Urinary bladder (tissue), 4 donors: ENCODE measurements at places on chromosomes 7 and 10. TPM values are rescaled to one million over a fixed set of nuclear protein-coding genes. Genes with fewer than 3 reads are reported as not detected.

DNA sequence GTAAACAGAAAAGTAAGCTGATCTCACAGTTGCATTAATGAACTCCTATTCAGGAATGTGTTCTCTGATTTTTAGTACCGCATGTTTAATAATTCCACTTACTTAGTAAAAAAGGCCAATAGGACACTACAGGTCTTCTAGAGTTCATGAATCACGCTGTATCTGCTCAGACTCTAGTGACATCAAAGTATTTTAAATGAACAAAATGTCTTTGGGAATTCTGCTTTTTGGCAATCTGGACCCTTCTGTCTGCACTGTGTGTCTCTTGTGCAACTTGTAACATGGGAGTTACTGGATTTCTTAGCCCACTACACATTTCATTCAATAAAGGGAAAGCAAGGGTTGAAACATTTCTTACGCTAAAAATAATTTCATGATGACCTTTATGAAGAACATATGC lies 50.2 kb downstream of the RABGEF1 start:
- no peak for DNase-seq

- DNase-seq, result no peak
Measured at GRCh38 chr10:126928274-126928673, 23.0 kb downstream of the DOCK1 start.

GRCh38 chr7:105196473-105196872 lies 182.5 kb downstream of the KMT2E start:
- no peak for DNase-seq

DOCK1 gene
- total RNA-seq, result 132 TPM

DNA sequence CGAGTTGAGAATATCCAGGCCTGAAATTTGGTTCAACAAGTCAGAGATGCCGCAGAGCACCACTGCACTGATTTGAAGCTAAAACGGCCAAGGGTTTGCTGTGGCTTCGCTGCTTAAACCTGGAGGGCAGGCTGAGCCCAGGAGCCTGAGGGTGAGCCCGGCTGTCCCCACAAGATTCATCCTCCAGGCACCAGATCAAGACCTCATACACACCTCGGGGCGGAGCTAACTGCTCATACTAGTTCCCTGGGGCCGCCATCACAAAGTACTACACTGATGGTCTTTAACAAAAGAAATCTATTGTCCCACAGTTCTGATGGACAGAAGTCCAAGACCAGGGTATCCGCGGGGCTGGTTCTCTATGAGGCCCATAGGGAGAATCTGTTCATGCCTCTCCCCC lies 16.9 kb upstream of the TRIM56 start:
- no peak for DNase-seq

CCDC3 gene
- total RNA-seq, result 22.5 TPM

DNA sequence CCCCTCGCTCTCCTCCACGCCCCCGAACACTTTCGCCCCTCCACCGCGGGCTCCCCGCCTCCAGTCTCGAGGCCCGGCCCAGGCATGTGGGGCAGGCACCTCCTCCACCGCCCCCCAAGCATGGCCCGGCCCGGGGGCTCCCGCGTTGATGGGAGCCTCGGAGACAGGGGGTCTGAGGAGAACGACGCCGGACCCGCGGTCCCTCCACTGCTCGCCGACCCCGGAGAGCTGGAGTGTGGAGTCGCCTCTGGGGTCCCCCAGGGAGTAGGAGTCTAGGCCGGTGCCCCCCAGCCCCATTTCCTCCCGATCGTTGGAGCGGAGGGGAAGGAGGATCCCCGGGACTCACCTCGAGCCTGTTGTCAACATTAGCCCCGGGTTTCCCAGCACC lies 206 bp downstream of the UPF2 start:
- no peak for DNase-seq

DNA sequence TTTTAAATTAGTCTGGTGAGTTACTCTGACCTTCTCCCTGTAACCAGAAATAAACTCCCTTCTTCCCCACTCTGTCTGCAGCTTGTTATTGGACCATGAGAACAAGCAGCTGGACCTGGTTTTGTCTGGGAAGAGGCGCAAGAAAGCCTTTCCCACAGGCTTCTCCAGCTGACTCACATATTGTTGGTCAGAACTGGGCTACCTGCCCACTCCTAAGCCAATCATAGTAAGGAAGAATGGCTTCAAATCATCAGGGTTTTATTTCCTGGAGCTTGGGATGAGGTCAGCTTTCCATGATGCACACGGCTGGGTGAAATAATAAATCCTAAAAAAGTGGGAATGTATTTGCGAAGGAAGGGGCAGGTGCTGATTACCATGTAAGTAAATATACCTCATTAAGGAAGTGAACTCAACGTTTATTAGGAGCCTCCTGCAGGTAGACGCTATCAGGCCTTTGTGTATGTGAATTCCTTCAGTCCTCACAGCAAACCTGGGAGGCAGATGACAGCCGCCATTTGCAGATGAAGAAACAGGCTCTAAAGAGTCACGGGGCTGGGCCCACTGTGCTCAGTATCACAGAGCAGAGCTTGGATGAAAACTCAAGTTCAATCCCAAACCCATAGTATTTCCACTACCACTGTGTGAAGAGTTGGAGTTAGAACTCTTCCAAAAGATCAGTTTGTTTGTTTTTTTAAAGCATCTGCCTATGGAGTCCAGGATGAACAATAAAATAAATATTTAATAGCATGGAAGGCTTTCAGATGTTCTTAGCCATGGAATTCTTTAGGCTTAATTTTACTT lies 32.8 kb downstream of the IL15RA start:
- peak; percentile 89 for DNase-seq

DNA sequence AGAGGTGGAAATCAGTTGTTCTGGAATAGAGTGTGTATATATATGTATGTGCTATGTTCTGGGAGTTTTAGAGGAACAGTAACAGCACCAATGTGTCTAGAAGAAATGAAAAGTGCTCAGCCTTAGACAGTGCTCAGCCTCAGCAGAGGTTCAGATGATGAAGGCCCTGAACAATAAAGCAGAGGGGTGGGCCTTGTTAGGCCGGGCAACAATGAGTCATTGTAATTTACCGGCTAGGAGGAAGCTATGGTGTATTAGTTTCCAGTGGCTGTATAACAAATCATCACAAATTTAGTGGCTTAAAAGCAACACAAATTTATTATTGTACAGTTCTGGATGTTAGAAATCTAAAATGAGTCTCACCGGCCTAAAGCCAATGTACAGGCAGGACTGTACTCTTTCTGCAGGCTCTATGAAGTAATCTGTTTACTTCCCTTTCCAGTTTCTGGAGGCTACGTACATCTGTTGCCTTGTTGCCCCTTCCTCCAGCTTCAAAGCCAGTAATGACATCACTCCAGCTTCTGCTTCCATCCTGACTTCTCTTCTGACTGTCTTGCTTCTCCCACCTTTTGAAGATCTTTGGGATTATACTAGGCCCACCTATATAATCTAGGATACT lies 84.6 kb downstream of the CH25H start:
- DNase-seq, result no peak

DNA sequence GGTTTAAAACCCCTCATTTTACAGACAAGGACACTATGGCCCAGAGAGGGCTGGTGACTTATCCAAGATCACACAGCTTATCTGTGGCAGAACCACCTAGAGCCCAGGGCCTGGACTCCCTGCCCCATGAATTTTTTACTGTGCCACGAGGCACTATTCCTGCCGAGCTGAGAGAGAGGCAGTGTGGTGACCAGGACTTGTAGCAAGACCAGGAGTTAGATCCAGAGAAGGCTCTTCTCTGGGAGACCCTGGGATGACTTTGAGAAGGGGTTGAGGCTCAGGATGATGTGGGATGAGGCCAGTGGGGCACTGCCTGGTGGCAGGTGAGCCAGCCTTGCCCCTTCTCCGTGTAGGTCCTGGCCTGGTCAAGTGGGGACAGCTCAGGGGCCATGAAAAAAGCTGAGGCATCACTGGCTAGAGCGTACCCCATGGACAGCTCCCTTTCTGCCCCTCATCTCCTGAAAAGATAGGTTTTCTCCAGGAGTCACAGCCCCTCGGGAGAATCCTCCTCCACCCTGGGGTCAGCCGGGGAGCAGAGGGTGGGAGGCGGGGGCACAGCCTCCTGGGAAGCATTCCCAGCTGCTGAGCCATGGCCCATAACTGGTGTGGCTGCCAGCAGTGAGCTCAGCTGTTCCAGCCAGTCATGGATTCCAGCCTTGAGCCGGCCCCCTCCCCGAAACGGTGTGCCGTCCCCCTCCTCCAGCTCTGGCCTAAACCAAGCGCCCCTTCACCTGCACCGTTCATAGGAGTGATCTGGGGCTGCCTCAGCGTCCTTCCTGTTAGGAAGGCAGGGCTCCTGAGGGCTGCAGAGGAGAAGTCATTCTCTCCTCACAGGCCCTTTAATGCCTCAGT lies 5.8 kb downstream of the FLNC start:
- no peak for DNase-seq

DNA sequence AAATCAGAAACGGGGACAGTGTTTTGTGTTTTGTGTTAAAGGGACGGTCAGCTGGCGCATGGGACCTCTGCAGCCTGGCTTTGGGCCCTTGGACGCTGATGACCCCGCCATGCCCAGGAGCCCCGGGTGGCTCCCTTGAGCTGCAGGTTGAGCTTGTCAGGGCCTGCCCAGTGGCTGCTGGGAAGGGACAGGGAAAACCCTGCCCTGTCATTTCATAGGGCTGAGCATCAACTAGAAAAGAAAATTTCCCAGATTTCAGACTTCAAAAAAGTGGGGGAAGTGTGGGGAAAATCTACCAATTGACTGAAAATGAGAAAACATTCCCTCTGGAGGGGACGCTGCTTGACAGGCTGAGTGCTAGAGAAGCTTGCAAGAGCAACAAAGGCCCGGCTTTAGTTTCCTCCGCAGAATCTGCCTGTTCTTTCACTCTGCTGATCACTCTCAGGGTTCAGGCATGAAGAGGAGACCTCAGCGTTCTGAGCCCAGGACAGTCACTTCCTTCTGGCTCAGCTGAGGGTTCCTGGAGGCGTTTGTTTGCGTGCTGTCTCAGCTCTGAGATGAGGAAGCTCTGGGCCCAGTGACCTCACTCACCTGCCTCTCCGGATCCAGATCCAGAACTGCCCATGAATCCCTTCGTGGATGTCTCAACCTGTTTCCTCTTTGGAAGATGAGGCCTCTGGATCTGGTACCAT lies 18.6 kb upstream of the DNAJB6 start:
- DNase-seq, result no peak

GRCh38 chr7:33792547-33793105 lies 112.7 kb upstream of the BMPER start:
- DNase-seq, result no peak

GRCh38 chr7:45027774-45028114 lies 27.7 kb downstream of the CCM2 start:
- no peak for DNase-seq

DNA sequence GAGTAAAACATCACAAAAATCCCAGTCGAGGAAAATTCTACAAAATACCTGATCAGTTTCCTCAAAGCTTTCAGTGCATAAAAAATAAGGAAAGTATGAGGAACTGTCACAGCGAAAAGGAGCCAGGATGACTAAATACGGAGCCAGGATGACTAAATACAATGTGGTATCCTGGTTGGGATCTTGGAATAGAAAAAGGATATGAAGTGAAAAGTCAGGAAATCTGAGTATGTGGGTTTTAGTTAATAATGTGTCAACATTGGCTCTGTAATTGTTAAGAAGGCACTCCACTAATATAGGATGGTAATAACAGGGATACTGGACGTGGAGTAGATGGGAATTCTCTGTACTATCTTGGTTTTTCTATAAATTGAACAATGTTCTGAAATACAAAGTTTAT lies 175.5 kb downstream of the SUGCT start:
- DNase-seq, result no peak

DNA sequence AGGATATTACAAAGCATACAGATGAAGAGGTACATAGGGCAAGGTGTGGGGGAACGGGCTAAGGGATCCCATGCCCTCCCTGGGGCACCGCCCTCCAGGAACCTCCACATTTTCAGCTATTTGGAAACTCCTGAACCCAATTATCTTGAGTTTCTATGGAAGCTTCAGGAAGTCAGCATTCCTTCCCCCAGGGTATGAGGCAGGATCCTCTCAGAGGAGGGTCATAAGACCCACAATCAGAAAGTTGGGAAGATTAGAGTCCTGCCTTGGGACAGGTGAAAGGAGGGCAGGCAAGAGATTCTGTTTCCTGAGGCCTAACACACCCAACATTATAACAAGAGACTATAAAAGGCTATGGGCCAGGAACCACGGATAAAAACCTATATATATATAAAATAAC lies 98.0 kb downstream of the RALA start:
- DNase-seq, result no peak
